ENCODE measurements at places on chromosomes 2 and 18.
A peak's percentile ranks its signal among the peaks of the same experiment; 100 is the strongest.

DNA sequence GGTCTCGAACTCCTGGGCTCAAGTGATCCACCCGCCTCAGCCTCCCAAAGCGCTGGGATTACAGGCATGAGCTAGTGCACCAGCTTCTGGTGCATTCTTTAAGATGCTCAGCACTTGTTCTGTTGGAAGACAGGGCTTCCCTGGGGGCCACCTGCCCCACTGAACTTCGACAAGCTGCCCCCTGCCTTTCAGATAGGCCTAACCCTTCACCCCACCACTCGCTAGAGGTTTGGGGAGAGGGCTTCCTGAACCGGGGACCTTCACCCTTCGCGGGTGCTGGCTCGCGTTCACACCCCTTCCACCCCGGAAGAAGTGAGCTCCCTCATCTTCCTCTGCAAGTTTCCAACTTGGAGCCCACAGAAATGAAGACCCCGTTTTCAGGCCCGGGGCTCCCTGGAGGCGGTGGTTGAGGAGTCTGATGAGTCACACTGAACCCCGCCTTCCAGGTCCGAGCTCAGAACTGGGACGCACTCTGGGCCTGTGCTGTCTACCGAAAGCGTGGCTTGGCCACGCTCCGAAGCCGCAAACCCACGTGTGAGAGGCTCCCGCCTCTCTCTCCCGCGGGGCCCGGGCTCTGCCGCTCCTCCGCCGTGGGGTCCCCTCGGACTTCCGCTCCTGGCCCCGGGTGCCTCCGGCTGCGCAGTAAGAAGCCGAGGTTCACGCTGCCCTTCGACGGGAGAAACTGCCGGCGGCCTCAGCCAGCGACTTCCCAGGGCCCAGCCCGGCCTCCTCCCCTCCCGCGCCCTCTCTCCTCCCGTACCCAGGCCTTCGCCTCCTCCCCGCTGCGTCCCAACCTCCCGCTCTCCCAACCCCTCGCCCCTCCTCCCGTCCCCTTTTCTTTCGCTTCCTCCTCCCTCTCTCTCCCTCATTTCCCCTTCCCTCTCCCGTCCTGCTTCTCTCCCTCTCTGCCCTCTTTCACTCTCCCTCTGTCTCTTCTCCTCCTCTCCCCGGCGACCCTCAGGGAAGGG, 47.5 kb upstream of the SP3 start:
- DNase-seq = no peak

DNA sequence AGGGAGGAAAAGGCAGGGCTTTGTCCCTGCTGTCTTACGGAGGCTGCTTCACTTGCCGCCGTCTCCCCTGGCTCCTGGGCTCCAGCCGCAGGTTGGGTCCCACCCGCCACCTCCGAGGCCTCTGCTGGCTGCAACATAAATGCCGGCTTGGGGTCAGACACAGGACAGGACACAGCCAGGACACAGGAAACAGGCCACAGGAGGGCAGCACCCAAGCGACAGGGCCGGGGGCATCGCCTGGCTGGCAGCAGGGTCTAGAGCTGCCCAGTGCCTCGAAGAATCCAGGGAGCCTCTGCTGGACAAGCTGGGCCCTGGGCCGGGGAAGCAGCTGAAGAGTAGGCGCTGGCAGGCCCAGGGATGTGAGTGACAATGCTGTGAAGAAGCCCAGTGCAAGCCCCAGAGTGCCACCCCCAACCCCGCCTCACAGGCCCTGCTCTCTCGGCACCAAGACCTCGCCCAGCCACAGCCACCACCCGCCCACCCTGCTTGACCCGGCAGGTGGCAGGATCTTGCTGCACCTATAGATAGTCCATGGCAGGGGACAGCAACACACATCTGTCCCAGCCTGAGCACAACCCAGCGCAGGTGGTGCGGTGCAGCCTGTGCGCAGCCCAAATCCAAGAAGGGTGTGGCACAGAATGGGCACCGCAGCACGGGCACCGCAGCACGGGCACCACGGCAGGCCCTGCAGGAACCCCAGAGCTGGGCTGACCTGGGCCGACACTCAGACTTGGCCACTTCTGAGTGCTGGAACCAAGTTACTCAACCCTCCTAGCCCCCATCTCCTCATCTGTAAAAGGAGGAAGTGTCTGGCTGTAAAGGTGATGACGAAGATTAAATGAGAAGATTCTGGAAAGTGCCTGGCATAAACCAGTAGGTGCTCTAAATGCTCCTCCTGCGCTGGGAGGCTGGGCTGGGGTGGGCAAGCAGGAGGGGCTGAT, 55.6 kb downstream of the BIN1 start:
- DNase-seq = no peak

- no peak for DNase-seq
Measured at GRCh38 chr2:20334605-20335203, 15.9 kb downstream of the PUM2 start.

GRCh38 chr2:171811245-171811628, 82.8 kb downstream of the SLC25A12 start:
- peak; percentile 57 for DNase-seq

DNA sequence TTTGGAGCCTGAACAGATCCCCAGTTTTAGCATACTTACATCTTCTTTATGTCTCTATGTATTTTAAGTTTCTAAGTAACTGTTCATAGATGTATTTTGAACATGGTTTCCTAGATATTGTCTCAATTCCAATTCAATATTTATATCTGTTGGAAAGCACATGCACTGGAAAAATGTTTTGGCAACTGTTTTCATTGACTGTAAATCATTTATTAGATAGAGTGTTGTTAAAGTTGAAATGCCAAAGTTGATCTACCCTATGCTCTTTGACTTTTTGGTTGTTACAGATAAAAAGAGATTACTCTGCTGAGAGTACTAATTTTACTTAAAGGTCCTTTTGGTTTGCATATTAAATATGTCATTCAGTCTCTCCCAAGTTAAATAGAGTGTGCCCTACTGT, 345.0 kb upstream of the NRP2 start:
- DNase-seq = no peak

- no peak for DNase-seq
Measured at GRCh38 chr2:75406131-75406581, 154.6 kb downstream of the EVA1A start.

DNA sequence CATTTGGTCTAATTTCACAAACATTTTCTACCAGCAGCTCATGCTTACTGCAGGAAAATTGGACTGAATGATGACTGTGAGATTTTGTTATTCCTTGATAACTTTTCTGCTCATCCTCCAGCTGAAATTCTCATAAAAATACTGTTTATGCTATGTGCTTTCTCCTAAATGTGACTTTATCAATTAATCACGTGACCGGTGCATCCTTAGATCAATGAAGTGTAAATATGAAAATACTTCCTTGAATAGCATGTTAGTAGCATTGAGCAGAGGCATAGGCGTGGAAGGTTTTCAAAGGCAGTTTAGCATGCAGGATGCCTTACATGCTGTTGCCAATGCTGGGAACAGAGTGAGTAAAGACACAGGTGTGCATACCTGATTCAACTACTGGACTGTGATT, 1002.5 kb downstream of the CBLN2 start:
- no peak for DNase-seq

DNA sequence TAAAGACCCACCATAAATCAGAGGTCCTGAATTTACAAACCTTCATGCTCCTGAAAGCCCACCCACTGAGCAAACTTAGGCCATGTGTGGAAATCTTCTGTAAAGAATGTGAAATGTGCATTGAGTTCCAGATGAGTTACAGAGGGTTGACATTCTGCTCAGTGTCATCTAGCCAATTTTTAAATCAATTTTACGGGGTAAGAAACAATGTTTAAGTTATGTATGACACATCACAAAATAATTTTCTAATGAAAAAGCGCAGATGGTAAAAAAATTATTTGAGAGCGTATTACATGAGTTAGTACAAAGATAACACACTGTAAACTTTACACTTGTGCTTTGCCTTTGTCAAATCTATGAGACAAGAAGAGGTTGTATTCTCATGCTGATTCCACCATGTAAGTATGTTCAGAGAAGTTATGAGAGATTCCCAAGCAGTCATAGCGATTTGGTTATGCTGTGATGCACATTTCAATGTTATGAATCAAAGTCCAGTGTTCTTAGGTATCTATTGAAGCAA, 446.3 kb downstream of the ADCYAP1 start:
- no peak for DNase-seq

GRCh38 chr2:145573608-145574007, 1053.7 kb upstream of the ZEB2 start:
- DNase-seq = no peak

DNA sequence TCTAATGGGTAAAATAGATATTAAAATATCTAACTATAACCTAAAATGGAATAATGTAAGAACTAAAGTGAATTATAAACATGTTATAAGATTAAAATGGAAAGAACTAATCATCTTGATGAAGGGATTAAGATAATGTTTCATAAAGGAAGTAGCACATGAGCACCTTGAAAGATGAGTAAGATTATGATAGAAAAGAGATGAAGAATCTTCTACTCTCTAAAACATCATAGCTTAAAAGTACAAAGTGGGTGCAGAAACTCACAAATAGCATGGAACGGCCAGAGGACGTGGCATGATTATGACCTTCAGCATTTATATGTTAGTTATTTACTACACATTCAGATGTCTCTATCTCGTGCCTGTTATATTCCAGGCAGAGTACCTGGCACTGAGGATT, 76.2 kb upstream of the COL5A2 start:
- DNase-seq = no peak

DNA sequence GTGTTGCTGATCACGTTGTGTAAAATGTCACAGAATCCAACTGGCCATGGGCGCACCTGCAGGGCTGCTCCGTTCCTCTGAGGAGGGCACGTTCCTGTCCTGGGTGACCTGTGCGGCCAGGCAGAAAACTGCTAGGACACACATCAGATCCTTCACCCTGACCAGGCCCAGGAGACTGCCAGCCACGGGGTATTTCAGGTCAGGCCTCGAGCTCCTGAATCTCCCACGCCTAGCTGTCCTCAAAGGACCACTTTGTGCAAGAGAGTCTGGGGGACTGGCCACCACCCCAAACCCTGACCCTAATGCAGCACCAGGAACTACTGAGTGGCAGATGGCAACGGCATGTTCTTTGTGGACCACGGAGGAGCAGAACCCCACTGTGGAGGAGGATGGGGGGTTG, 11.1 kb downstream of the PRLH start:
- DNase-seq = no peak

GRCh38 chr2:227491386-227491785, 19.4 kb downstream of the AGFG1 start:
- DNase-seq = no peak

- DNase-seq = no peak
Measured at GRCh38 chr2:136966485-136966884, 201.1 kb downstream of the THSD7B start.

- no peak for DNase-seq
Measured at GRCh38 chr2:163658556-163658955, 77.3 kb downstream of the FIGN start.

DNA sequence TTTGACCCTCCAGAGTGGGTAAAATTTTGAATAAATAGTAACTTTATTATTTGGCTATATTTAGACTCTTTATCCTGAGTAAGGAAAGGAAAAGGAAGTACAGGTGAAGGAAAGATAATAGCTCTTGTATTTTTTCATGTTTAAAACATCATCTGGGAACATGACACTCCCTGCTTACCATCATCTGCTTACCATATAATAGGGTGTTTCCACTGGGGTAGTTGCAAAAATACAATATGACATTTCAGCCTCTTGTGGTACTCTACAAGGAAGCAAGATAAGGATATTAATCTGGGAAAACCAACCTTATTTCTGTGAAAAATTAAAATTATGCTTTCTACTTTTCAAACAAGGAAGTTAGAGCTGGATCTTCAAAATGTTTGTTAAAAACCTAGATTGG, 9.9 kb downstream of the RELCH start:
- no peak for DNase-seq

DNA sequence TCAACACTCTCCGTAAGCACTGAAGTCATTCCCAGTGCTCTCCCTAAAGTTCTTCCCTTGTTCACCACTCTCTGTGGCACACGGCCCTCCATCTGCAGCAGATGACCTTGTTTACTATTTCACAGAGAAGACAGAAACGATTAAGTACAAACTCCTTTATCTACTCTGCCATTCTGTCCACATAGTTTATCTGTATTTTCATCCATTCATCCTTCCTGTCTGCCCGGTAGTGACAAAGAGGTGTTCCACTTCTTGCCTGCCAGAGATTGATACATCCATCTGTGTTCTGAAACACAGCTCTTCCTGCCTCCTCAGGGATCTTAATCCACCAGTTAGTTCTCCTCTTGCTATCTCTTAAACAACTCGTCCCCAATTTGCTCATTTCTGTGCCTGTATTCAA, 77.9 kb upstream of the CD226 start:
- DNase-seq = no peak

GRCh38 chr18:28855524-28855923, 678.6 kb upstream of the CDH2 start:
- peak; percentile 48 for DNase-seq

DNA sequence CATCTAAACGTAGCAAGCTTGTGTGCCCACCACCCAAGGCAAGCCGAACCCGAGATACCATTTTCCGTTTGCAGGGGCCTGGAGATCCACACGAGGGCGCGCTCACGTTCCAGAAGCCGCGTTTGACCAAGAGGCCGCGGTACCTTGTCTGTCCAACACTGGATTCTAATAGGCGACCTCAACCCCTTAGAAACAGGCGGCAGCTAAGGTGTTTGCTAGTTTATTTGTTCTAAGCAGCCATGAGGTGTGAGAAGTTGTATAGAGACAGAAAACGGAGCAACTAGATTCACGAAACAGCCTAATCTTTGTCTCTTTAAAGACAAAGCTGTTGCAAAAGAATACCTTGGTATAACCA, 4.2 kb downstream of the HOXD11 start:
- peak; percentile 28 for DNase-seq

GRCh38 chr2:43083710-43084698, 142.4 kb downstream of the ZFP36L2 start:
- DNase-seq = peak; percentile 55

DNA sequence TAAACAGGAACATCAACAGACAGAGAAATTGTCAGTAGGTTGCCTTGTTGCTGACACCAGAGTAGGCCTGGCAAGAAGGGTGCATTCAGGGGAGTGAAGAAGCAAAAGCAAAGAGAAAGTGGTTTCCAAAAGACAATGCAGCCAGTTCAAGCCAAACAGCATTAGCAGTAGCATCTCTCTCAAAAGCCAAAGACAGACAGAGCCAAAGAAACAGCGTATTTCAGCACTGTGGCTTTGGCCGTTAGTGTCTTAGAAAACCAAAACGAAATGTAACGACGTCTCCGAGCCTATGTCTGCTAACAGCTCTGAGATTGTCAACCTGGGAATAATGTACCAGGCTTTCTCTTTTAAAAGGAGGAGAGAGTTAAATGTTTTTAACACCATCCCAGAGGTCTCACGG, 178.6 kb downstream of the NRP2 start:
- no peak for DNase-seq
